ENCODE measurements at places on chromosomes 3 and 15.

DNA sequence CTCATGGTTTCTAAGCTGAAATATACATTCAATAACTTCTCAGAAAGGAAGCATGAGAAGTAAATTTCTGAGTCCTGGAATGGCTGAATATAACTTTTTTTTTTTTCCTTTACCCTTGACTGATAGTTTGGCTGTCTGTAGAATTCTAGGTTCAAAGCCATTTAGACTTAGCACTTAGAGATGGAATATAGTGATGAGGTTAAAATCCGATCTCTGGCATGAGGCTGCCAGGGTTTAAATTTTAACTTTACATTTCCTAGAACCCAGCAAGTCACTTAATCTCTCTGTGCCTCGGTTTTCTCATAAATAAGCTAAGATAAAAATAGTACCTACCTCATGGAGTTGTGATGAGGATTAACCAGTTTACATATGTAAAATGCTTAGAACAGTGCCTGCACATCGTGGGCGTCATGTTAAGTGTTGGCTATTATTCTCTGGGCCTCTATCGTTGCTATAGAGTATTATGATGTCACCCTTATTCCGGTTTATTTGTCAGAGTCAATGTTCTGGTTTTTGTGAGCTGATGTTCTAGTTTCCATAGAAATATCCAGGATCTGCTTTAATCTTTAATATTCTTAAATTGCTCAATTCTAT lies 199.8 kb upstream of the TLE3 start:
- no peak for DNase-seq

- DNase-seq = no peak
Measured at GRCh38 chr3:130488288-130488687, 28.7 kb upstream of the COL6A6 start.

GRCh38 chr3:102841866-102842265 lies 407.1 kb downstream of the ZPLD1 start:
- DNase-seq = no peak

GRCh38 chr3:53324105-53324504 lies 23.2 kb downstream of the DCP1A start:
- no peak for DNase-seq

GRCh38 chr3:49668861-49669260 lies 5.3 kb upstream of the APEH start:
- no peak for DNase-seq

DNA sequence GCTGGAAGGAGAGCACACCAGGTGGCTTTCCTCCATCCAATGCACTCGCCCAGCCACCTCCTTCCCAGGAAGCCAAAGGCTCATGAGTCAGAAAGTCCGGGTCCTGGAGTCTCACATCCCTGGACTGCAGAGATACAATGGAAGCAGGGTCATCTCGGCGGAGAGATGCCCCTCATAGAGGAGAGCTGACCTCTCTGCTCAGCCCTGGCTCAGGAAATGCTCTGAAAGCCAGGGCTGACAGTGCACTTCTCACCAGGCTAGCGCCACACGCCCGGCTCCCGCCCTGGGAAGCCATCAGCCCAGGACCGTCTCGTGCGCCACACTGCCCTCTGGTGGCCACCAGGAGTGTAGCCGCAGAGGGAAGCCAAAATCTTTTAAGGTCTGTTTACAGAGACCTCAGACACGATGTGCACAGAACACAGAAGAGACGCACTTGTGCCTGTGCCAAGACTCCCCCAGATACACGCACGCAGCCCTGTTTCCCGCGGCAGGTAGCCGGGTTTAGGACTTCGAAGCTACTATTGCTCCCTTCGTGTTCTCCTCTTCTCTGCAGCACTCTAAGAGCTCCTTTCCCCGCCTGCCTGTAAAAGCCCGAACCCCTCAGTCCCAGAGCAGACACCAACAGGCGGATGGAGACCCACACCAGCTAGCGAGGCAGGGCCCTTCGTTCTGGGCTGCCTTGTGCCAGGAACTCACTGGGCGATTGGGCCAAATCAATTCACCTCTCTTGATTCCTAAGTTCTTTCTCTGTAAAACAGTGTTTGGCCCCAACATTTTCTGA lies 9.7 kb downstream of the NTRK3 start:
- DNase-seq = peak; percentile 55

GRCh38 chr3:7270731-7271130 lies 409.8 kb downstream of the GRM7 start:
- no peak for DNase-seq

GRCh38 chr15:58260725-58261267 lies 122.6 kb downstream of the AQP9 start:
- DNase-seq = no peak

GRCh38 chr3:66418475-66418931 lies 82.3 kb downstream of the LRIG1 start:
- DNase-seq = no peak

GRCh38 chr15:26661107-26661506 lies 111.8 kb downstream of the GABRB3 start:
- no peak for DNase-seq

DNA sequence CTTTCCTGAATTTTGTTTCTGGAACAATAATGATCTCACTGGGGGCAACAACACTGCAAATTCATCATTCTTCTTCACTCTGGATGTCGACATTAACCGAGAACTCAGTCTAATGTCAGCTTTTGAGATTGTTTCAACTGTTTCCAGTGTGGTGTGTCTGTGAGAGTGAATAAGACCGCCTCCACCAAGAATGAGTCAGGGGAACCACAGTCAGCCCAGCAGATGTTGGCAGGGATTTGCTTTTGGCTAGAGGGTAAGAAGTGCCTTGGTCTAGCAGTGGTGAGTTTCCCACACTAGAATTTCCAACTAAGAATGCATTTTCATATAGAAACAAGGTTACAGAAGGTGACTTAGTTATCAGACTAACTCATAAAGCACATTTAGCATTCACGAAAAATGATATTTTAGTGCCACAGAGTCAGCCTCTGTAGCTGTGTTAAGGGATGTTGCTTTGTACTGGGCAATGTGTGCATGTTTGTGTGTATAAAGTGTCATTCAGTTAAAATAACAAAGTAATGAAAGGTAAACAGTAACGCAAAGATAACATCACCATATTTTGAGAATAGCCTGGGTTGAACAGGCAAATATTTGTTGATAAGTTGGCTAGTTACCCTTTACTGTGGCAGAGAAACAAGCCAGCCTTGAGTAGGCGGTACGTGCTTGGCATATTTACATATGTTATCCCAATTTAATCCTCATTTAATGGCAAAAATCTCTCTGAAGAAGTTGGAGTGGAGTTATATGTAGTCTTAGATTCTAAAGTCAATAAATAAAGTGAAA lies 33.8 kb downstream of the DRD3 start:
- no peak for DNase-seq

DNA sequence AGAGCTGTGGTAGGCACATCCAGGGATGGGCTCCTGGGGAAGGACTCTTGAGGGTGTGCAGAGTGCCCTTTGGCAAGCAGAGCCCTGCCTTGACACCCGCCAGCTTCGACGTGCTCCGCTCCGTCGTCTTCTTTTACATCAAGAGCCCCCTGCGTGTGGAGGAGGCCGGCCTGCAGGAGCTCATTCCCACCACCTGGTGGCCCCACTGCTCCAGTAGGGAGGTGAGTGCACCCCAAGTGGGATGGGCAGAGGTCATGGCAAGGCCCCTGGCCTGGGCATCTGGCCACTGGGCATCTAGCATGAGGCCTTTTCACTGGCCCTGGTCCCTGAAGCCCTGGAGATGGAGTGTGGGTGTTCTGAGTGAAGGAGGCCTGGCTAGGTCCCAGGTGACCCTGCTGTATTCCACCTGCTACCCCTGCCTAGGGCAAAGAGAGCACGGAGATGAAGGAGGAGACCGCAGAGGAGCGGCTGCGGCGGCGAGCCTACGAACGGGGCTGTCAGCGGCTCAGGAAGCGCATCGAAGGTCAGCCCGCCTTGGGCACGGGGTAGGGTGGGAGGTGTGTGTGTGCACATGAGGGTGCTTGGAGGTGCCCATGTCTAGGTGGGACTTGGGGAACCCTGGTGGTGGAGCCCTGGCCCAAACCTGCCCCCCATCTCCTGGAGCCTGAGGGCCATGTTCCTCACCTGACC lies 12.2 kb downstream of the RNF123 start:
- no peak for DNase-seq

- DNase-seq = no peak
Measured at GRCh38 chr3:152155246-152156020, 113.3 kb upstream of the MBNL1 start.

DNA sequence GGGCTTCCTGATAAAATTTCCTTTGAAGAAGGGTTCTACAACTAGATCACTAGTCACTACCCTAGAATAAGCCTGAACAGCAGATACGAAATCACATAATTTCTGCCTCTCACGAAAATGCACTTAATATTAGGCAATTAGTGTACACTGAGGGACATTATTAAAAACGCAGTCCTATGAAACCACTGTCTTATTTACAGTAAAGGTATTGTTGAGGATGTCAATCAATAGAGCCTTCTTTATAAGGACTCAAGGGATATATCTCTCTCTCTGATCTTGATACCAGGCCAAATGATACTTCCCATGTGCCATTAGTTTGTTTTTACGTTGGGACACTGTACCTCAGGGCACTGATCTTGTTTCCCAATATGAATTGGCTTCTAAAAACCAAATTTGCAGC lies 59.6 kb downstream of the ETFA start:
- no peak for DNase-seq

GRCh38 chr3:134895181-134895580 lies 100.1 kb downstream of the EPHB1 start:
- DNase-seq = no peak

GRCh38 chr15:32007355-32007960 lies 22.9 kb upstream of the CHRNA7 start:
- DNase-seq = no peak

DNA sequence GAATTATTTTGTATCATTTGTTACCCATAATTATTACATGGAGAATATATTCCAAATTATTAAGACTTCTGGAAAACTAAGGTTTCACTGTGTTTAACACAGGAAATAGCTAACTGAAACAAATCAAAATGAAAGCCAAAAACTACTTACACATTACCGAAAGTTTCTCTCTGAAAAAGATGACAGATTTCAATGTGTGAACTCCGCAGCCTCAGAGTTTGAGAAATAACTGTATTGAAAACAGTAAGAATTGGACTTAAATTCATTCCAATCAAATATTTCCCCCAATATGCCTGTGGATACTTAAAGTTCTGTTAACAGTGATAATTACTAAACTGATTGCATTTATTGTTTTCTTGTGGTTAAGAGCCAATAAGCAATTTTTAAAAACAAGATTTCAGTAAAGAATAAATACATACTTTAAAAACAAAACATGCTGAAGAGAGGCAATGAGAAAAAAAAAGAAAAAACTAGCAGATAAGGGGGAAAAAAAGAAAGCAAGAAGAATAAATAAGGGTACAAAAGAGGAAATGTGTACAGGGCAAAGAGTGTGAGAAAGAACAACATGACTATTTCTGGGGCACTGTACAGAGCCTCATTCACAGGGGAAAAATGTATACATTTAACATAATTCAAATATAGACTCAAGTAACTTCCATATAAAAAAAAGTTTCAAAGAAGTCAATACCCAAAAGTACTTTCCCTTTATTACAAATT lies 30.7 kb downstream of the DENND4A start:
- DNase-seq = no peak

- DNase-seq = no peak
Measured at GRCh38 chr3:126918355-126918821, 64.5 kb upstream of the PLXNA1 start.

DNA sequence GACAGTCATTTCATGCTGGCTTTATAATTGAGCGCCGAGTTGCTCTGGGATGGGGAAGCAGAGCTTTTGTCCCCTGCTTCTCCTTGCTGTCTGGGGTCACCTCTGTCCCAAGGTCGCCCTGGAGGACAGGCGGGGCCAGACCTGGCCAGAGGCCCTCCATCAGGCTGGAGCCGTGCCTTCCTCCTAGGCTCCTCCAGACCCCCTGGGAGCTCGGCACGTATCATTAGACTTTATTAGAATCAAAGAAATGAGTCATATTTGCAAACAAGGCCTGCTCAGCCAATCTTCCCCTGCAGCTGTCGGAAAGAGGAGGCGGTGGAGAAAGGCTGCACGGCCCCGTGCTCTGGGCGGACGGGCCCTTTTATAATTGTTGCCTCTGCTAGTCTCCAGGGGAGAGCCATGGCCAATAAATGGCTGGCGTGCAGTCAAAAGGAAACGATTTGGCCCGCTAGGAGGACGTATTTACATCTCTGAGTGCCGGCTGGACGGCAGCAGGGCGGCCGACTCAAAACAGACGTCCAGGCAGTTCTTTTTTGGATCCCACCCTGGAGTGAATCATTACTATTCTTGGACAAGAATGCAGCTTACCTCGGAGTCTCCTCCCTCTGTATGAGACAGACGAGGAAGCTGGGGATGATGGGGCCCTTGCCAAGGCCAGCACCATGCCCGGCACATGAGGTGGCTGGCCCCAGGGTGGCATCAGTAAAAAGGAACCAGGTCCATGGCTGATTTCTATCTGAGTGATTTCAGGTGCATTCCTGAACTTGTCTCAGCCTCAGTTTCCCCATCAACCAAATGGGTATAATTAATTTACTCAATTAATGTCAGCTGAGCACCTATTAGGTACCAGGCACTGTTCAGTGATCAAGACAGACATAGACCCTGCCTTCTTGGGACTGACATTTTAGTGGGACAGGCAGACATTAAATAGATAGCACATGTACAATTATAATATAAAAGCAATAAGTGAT lies 50.6 kb downstream of the SLC6A6 start:
- DNase-seq = no peak

DNA sequence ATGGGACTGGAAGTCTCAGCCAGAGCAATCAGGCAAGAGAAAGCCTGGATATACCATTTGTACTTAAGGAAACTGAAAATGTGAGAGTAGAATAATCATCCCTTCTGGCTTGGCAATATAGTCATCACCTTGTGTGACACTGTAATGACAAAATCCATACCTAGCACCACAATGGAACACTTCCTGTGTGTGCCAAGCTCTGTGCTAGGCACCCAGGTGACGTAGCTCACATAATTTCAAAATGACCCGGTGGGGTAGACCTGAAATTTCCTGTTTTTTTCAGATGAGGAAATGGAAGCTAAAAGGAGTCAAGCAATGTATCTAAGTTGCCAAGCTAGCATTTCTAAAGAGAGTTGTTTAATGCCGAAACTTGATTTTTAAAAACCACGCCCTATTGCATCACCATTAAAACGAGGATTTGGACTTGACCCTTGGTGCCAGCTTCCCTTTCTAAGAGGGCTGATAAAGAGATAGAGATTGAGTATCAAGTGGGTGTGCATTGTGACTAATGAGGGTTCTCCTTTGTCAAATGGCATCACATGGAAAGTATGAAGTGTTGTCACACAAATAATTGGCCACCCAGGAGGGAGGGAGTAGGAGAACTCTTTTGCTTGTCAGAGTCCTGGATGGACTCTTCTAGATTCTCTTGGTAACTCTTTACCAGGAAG lies 141.3 kb upstream of the PDZRN3 start:
- DNase-seq = no peak

GRCh38 chr3:133410191-133410892 lies 10.5 kb downstream of the BFSP2 start:
- DNase-seq = no peak

- DNase-seq = no peak
Measured at GRCh38 chr3:160540551-160540950, 24.8 kb downstream of the KPNA4 start.

GRCh38 chr3:188309437-188310269 lies 155.7 kb downstream of the LPP start:
- no peak for DNase-seq
